HT1080 (cell line): ENCODE measurements at places on chromosomes 7 and 10. TPM values are rescaled to one million over a fixed set of nuclear protein-coding genes. Genes with fewer than 3 reads are reported as not detected.
A peak's percentile ranks its signal among the peaks of the same experiment; 100 is the strongest.

GTF2IRD2 gene
- total RNA-seq, result 3.5 TPM in 1 of 2 replicates, not detected in the other

DNA sequence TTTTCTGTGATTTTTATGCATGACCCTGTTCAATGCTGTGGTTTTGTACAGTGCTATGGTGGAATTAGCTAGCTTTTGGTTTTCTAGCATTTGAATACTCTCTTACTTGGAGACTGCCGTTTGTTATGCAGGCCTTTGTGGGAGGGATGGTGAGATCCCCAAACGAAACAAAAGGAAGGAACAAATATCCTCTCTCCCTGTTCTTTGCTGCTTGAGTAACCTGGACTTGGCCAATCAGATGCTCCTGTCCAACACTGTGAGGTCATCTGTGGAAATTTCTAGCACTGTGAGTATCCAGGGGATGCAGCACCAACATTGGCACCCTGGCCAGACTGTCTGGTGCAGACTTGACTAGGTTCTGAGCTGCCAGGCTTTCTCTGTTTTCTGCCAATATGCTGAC lies 314.4 kb downstream of the ANKRD30A start:
- no peak for DNase-seq

GRCh38 chr7:23247046-23247602 lies 549 bp downstream of the GPNMB start:
- no peak for DNase-seq

SPDYE1 gene
- not detected in 2 replicates for total RNA-seq

CRPPA gene
- 0.74 and 1.4 TPM in 2 replicates for total RNA-seq

TRPV6 gene
- not detected in 2 replicates for total RNA-seq

DNA sequence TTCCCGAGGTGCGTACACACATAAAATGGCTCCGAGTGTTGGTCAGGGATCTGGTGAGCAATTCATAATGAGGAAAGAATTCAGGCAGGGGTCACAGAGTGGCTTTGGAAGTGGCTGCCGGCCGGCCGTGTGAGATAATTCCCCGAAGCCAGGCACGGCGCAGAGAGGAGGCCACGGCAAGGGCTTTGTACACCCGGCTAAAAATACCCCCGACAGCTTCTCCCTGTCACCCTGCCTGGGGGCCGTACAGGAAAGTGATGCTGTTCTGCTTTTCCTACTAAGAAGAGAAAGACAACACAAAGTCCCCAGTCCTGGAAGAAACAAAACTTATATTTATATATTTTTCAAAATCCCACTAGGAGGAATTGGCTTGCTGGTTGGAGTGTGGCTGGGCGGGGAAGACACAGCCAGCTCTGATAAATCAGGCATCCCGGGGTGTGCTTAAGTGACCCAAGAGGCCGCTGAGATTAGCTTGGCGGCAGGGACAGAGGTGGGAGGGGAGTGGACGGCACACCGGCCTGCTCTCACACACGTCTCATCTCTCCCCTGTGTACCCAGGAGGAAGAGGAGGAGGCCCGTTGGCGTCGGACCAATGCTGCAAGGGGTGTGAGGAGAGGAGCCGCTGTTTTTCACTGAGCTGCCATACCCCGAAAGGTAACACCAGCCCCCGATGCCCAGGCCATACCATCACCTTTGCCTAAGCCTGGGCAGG lies 70.5 kb downstream of the ZMIZ1 start:
- peak; percentile 40 for DNase-seq

RPEL1 gene
- not detected in 2 replicates for total RNA-seq

- DNase-seq, result no peak
Measured at GRCh38 chr7:64892666-64893309, 10.3 kb upstream of the ZNF273 start.

HECTD2 gene
- 3.8 and 7.1 TPM in 2 replicates for total RNA-seq

DNA sequence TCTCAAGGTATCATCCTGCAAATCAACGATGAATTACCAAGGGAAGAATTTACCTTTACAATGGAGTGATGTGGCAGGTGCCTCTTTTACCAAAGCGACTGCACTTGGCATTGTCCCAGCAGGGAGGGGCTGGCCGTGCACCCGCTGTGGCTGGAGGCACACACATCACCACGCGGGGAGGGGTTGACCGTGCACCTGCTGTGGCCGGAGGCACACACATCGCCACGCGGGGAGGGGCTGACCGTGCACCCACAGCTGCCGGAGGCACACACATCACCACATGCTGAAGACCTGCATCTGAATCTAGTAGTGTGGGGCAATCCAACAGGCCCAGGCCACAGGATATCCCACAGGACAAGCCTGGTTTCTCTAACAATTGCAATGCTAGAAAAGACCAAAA lies 493.5 kb downstream of the DNAJB6 start:
- no peak for DNase-seq

GIMAP1 gene
- total RNA-seq, result not detected in 2 replicates

DNA sequence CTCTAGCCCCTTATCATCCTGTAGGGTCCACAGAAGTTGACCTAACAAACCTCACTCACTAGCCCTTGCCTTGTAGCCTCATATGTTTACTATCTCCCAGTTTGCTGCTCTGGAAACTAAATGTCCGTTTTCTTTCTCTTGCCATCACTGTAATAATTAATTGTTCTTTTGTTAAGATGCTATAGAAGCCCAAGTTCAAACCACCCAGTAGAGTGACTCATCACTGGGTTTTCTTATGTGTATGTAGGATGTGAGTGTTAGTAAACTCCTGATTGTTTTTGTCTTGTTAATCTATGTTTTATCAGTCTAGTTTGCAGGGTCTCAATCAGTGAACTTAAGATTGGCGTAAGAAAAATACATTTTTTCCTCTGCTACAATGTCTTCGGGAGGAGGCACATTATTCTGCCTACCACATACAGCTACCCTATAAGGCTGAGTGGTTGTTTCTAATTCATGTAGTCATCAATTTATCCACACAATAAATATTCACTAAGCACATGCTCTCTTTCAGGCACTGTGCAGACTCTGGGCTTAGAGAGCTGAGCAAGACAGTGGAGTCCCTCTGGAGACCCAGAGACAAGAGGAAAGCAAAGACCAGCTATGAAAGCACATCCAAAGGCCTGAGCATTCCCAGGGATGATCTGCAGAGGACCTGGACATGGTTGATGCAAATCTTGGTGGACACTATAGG lies 474.1 kb upstream of the AKR1E2 start:
- DNase-seq, result no peak

GRCh38 chr10:78405231-78405630 lies 371.6 kb downstream of the RPS24 start:
- DNase-seq, result no peak

RNF133 gene
- total RNA-seq, result 0.08 and 0.33 TPM in 2 replicates

- no peak for DNase-seq
Measured at GRCh38 chr10:112741830-112742402, 208.1 kb upstream of the TCF7L2 start.

SYT15B gene
- total RNA-seq, result not detected in 2 replicates

GRCh38 chr7:44184206-44184872 lies 4.9 kb downstream of the GCK start:
- DNase-seq, result peak; percentile 97

UPK3B gene
- total RNA-seq, result 1.0 TPM in 1 of 2 replicates, not detected in the other

GHRHR gene
- total RNA-seq, result not detected in 2 replicates

DNA sequence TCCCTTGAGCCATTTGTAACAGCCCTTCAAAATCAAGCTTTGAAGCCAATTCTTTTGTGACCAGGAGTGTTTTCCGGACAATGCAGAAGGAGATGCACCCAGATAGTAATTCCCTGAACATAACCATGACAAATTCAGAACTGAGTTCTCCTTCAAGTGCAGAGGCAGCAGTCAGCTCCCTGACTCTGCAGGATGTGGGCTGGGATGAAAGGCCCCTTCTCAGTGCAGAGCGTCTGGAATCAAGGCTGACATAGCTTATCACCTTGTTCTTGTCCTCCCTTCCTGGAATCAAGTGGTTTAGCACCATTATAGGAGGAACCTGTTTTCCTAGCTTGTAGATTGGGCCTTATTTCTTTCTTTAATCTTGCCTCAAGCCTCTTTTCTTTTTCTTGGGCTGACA lies 143.4 kb downstream of the SORCS3 start:
- no peak for DNase-seq

ZNF727 gene
- not detected in 2 replicates for total RNA-seq

GRCh38 chr7:158541346-158542010 lies 46.1 kb downstream of the PTPRN2 start:
- no peak for DNase-seq

- no peak for DNase-seq
Measured at GRCh38 chr10:73857446-73857845, 16.9 kb downstream of the CAMK2G start.

DNA sequence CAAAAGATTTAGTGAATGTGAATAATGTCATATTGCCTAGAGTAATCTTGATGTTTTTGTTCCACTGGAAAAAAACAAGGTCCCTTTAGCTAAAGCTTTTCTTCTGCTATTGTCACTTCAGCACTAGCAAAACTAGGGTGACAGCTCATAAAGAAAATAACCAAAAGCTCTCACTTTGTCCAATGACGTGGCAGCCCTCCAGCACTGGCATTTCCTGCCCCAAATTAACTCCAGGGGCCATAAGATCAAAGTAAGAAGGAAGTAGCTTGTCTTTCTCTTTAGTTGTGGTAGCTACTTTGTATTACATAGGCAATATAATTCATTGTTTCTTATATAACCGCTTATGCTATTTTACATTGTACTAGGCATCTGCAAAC lies 47.3 kb downstream of the LRRN3 start:
- DNase-seq, result peak; percentile 84

- no peak for DNase-seq
Measured at GRCh38 chr7:75563171-75563570, 71.1 kb downstream of the SPDYE5 start.

SPACDR gene
- 0.85 TPM in 1 of 2 replicates, not detected in the other for total RNA-seq

DNA sequence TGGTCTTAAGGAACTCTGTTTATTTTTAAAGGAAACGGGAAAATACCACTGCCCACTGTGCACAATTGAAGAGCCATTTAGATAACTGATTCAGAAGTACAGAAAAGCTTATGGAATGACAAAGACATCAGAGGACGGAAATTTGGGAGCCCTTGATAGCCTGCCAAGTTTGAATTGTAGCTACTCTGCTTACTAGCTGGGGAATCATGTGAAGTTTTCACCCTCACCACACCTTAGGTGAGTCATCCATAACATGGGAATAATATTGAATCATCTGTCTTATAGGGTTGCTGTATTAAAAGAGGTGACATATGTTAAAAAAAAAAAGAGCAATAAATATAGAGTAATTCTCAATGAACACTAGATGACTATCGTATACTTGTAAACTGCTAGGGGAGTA lies 1104.2 kb downstream of the GATA3 start:
- DNase-seq, result peak; percentile 69

DNA sequence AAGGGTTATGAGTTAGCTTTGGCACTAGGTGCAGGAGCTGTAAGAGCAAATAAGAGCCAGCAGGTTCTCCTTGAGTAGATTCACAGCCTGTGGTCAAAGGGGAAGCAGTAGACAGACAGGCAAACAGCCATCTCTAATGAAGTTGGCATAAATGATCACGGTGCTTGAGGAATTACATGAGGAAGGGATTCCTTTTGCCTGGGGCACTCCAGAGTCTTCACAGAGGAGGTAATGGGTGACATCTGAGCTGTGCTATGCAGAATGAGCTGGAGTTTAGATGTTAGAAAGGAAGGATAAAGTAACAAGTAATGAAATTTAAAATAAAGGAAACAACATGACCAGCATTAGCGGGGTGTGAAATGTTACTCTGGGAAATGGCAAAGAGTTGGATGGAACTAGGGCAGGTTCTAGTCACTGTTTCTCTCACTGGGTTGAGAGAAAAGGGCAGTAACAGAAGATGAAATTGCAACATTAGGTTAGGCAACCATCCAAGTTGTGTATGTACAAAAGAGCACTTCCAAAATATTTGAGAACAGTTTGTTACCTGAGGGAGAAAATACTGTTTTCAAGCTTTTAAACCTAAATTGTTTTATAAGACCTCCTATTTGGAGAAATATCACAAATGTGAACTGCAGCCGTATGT lies 613.8 kb downstream of the PHTF2 start:
- no peak for DNase-seq

DNA sequence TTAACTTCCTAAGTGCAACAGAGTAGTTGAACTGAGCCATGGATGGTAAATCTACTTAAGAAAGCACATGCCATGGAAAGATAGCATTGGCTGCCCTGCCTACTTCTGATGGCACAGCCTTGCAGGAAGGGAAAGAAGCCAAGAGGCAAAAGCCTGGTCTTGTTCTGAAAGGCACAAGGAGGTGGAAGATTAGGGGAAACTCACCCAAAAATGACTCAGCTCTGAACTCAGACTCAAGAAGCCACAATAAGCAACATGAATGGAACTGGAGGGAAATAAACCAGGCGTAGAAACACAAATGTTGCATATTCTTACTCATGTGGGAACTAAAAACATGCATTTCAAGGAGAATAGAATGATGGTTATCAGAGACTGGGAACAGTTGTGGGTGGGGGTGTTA lies 20.8 kb upstream of the ALOX5 start:
- peak; percentile 44 for DNase-seq

GPR146 gene
- 1.1 and 1.9 TPM in 2 replicates for total RNA-seq
